ENCODE measurements at places on chromosomes 12 and 14. TPM values are rescaled to one million over a fixed set of nuclear protein-coding genes. Genes with fewer than 3 reads are reported as not detected.

CD27 gene
- total RNA-seq: 0.26 TPM

SMCO3 gene
- total RNA-seq: 5.0 TPM

ACACB gene
- 34.5 TPM for total RNA-seq

L3HYPDH gene
- total RNA-seq: 58.3 TPM

TESPA1 gene
- total RNA-seq: 1.6 TPM

ING4 gene
- total RNA-seq: 66.2 TPM

CAMKK2 gene
- total RNA-seq: 18.5 TPM

FOXN4 gene
- not detected for total RNA-seq

ARHGEF40 gene
- total RNA-seq: 43.9 TPM

RNASE3 gene
- not detected for total RNA-seq

HOXC12 gene
- not detected for total RNA-seq

TMEM30B gene
- 9.3 TPM for total RNA-seq

RBM19 gene
- 16.3 TPM for total RNA-seq

Data from urinary bladder (tissue), 4 donors.